Adrenal gland (tissue), 19 donors: ENCODE measurements at places on chromosomes 2 and 18.

DNA sequence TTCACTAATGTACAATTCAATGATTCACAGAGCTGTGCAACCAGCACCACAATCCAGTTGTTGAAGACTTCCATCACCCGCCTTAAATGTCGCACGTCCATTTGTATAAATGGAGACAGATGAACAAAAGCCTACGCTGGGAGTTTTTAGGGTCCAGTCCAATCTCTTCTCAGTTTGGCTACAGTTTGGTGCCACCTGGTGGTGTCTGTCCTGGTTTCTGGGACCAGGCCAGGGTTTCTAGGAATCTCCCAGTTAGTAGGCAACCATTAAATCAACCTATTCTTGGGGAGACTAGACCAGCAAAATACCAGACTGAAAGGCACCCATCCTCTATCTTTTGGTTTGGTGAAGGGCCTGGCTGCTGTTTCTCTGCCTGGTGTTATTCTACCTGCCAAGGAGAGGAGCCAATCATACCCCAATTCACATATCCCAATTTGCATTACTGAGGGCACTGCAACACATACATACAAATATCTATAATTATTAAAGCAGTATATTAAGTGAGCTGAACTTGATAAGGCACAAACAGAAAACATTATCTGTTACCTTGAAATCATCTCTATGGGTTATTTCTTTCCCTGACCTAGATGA is 3.2 kb upstream of the DDX1 start:
- peak; percentile 50 for DNase-seq

GRCh38 chr2:167784084-167784425 is 463.3 kb downstream of the STK39 start:
- DNase-seq, result no peak

GRCh38 chr2:174035981-174036742 is 71.0 kb upstream of the SP3 start:
- peak; percentile 36 for DNase-seq

DNA sequence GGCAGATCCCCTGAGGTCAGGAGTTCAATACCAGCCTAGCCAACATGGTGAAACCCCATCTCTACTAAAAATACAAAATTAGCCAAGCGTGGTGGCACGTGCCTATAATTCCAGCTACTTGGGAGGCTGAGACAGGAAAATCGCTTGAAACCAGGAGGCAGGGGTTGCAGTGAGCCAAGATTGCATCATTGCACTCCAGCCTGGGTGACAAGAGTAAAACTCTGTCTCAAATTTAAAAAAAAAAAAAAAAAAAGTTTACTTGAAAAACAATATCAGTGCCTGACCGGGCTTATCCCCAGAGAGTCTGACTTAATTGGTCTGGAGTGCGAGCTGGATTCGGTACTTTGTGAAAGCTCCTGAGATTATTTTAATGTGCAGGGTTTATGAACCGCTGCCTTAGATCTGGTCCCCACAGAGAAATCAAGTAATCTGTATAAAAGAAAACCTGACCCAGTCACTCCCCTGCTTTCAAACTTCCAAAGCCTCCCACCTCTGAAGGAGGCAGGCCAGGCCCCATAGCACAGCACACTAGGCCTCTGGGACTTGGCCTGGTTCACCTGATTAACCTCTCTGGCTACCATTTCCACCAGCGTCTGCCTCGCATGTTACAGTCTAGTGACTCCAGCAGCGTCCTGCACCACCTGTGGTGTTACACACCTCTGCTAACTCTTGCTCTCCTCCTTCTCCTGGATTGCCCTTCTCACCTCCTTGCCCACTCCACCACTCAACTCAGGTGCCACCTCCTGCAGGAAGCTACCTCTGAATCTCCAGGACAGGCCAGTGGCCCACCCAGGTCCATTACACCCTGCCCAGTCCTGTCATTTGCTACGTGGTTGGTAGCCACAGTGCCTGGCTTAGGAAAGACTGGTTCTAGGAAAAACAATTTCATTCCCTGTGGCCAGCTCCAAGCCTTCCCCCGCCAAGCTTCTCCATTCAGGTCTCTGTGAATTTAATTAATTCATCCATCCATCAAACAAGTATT is 114.3 kb upstream of the PPP1CB start:
- no peak for DNase-seq

DNA sequence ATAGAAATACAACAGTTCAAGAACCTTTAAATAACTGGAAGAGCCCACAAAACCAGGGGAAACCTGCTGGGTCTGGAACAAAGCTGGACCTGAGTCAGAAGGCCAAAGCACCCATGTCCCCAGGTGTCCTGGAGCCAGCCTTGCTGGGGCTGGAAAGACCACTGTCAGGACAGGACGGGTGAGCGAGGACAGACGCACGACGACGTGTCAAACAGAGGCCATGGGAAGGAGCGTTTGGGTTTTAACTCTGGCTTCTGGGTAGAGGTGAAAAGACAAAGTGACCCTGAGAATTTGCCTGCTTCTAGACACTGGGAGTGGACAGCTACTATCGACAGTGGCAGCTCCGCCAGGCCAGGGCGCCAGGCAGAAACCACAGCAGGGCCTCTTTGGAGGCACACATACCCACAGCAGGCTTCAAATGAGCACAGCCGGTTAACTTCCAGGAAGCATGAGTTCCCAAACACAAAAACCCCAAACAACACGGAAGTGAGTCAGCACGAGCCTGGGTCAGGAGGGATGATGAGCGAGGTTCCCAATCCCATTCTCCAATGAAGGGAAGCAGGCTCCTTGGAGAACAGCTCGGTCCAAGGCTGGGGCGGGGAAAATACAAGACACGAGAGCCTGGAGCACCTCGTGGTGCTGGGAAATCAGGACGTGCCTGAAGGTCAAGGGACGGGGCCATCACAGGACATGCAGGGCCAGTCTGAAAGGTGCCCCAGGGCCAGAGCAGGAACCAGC is 208.0 kb downstream of the TWIST2 start:
- no peak for DNase-seq

DNA sequence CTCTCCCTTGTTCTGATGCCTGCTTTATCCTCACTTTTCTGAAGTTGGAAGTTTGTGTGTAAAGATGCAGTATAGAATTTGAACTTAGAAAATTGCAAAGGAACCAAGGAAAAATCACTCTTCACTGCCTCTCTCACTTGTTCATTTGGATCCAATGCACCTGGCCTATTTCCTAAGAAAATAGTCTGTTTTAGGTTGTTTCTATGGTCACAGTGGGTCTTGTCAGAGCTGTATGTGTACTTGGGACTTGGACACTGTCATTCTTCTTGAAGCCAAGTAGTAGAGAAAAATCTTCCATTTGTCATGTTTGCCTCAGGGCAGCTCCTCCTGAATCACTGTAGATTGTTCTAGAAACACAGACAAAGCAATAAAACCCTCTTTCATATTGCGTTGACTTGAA is 80.3 kb upstream of the SESTD1 start:
- DNase-seq, result no peak

DNA sequence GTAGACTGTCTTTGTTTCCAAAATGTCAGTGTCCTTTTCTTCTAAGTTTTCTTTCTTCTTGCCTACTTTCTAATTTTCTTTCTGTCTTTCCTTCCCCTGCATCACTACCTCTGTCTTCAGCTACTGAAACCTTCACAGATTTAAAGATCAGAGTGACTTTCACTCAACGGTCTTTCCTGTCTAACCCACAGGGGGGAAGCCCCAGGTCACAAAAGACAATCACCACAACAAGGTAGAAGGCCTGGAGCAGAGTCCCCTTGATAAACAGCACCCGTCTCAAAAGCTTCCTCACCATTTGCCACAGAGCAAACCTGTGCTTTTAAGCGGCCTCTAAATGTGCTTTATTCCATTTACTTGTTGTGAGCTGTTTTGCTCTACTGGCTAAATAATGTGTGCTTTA is 665.4 kb downstream of the BCL11A start:
- DNase-seq, result no peak

- peak; percentile 62 for DNase-seq
These were observed 146.0 kb downstream of the SETBP1 start for GRCh38 chr18:44826418-44827259.

- no peak for DNase-seq
These were observed 85.5 kb upstream of the PXDN start for GRCh38 chr2:1829796-1830195.

DNA sequence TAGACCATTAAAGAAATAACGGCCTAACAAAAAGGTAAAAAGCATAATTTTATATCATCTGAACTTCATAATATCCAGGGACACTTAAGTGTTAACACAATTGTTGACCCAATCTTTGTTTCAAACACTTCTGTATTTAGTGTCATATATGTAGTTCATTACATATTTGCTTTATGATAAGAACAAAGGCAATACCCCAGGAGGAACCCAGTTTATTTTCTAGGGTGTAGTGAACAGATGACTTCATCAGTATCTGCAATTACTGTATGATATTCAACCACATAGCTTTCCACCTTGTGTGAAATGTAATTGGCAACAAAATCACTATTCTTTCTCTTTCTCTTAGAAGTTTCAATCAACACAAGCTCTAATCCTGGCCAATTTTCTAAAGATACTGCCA is 177.8 kb downstream of the SLC39A10 start:
- DNase-seq, result no peak

GRCh38 chr2:236507393-236508085 is 62.1 kb upstream of the ACKR3 start:
- peak; percentile 33 for DNase-seq

GRCh38 chr2:151071906-151072305 is 189.8 kb downstream of the RBM43 start:
- no peak for DNase-seq

DNA sequence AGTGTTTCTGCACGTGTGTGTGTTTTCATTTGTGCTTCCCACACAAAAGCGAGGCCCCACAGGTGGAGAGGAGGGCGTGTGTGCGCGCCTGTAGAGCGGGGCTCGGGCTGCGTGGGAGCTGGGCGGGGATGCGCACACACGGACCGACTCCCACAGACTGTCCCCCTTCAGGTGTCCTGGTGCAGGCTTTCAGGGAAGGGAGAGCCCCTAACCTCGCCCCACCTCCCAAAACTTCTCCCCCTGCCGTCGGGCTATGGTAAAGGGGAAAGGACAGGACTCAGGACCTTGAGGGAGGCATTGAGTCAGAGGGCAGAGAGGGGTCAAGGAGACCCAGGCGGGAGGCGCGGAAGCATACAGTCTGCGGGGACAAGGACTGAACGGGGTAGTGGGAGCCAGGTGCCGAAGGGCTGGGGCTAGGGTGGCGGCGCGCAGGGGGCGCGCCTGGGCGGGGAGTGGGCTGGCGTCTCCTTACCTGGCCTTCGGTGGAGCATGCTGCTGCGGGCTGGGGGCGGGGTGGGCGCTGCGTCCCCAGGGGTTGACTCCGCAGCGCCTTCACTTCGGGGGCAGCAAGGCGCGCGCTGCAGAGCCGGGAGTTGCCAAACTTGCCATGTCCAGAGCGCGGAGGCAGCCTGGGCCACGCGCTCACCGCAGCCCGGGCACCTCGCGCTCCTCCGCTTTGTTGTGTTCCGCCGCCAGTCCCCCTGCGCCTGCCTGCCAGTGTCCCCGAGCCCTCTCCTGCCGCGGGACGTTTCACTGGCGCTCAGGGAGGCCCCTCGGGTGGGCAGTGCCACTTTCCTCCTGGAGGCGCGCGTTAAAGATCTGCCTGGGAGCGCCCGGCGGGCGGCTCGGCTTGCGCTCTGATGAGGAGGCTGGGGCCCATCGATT is 302.0 kb downstream of the NCKAP5 start:
- no peak for DNase-seq

DNA sequence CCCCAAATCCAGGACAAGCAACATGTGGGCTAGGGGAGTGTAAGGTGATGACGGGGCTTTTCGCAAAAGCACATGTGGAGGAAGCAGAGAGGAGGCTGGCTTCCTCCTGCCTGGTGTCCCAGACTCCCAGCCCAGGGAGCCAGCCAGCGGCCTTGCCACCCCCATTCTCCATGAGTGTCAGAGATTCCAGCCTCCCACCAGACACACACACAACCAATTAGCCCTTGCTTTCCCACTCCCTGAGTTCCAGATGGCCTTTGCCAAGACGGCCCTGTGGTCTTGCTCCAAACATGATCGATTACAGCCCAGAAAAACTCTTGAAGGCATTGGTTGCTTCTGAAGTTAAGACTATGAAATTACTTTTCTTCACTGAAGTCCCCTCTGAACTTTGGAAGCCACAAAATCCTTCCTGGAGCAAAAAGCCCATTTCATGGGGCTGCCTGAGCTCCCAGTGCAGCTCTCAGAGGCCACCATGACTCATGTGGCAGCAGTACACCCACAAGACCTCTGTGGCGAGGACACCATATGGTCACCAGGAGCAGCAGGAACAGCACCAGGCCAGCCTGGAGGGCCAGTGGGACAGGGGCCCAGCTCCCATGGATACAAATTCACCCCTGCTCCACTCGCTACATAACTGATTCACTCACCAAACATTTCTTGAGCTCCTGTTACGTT is 69.1 kb upstream of the PID1 start:
- no peak for DNase-seq

GRCh38 chr2:172586245-172586891 is 30.5 kb downstream of the PDK1 start:
- DNase-seq, result no peak

- DNase-seq, result no peak
These were observed 28.0 kb upstream of the PMAIP1 start for GRCh38 chr18:59871711-59872362.

DNA sequence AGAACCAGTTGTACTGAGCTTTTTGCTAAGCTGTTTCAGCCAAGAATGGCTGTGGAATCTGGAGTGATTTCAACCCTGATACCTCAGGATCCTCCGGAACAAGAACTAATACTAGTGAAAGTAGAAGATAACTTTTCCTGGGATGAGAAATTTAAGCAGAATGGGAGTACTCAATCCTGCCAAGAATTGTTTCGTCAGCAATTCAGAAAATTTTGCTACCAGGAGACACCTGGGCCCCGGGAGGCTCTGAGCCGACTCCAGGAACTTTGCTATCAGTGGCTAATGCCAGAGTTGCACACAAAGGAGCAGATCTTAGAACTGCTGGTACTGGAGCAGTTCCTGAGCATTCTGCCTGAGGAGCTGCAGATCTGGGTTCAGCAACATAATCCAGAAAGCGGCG is 1.6 kb downstream of the ZNF397 start:
- DNase-seq, result no peak

- DNase-seq, result no peak
These were observed 82.4 kb upstream of the HPCAL1 start for GRCh38 chr2:10220045-10220901.

DNA sequence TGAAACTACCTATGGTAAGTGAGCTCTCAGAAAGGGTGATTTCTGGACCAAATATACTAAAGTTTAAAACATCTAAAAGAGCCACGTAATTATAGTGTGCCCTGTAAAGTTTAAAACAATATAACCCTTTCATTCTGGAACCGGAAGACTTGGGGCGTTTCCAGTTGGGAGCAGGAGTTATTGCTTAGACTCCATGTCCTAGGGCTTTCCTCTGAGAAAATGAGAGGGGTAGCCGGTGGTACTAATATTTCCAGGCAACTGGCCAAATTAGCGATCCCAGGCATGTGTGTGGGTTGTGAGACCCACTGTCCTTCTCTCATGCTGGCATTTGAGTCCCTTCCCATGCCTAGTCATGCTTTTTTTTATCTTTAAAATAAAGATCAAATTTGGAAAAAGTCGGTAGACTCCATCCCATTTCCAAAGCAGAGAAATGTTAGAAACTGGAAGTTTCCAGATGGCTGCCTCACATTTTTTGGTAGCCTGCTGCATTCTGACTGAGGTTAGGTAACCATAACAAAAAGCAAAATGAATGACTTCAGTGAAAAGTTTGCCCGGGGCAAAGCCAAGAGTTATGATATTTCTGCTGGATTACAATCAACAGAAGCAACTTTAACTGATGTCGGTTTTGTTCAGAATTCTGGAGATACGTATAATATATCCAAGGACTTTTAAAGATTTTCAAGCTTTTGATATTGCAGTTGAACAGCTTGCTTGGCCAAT is 227.4 kb downstream of the SS18 start:
- DNase-seq, result no peak

GRCh38 chr2:46471-47345 is at the start of gene FAM110C:
Gene FAM110C, minus strand, starts transcription at chr2:46505. Its CDS starts 120 bp downstream, at chr2:46385.
- DNase-seq, result peak; percentile 87
